ENCODE measurements at places on chromosomes 11 and 22.

GRCh38 chr11:47083913-47084312 is 92.8 kb downstream of the ARFGAP2 start:
- DNase-seq = no peak

DNA sequence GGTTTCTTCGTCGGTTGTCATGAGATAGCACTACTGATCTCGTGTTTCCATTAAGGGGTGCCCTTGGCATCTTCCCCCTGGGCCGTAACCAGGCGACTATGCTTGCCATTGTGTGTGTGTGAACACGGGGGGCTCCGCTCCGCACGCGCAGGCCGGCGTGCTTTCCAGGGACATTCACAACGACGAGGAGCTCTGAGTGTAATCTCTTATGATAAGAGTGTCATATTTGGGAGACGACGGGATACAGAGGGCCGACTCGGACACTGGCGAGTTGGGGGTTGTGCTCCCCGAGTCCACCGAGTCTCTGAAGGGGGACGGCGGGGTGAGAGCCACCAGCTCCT is 170.9 kb upstream of the CTSC start:
- no peak for DNase-seq

DNA sequence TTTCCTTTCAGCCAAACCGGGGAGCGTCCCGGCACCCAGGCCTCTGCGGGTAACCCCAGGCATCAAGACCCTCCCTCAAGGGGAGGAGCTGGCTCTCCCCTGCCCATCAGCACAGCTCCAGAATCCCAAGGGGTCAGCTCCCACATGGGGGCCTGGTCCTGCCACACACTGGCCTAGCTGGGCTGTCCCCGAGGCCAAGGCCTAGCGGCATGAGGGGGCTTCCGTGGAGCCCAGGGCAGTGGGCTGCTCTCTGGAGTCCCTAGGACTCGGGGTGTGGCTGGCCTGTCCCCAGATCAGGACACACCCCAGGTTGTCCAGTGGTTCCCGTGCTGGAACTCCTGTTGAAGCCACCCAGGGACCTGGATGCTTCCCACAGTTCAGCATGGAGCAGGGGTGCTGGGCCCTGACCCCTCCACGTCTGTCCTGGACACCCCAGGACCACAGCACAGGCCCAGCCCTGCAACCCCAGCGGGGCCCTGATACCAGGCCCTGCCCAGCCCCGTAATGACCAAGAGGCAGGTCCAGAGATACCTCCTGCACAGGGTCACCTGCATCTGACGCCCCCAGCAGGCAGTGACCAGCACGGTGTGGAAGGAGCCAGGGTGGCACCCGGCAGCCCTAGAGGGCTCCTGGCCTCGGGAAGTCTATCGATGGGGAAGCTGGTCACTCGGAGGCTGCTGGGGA is 5.5 kb downstream of the HRAS start:
- no peak for DNase-seq

GRCh38 chr11:16814410-16815046 is 76.1 kb downstream of the C11orf58 start:
- DNase-seq = no peak
